ENCODE measurements at places on chromosomes 5 and 9.
A peak's percentile ranks its signal among the peaks of the same experiment; 100 is the strongest.

- no peak for DNase-seq
Measured at GRCh38 chr9:105144076-105144475, 100.4 kb upstream of the SLC44A1 start.

- no peak for DNase-seq
Measured at GRCh38 chr9:105269593-105269992, 25.1 kb downstream of the SLC44A1 start.

DNA sequence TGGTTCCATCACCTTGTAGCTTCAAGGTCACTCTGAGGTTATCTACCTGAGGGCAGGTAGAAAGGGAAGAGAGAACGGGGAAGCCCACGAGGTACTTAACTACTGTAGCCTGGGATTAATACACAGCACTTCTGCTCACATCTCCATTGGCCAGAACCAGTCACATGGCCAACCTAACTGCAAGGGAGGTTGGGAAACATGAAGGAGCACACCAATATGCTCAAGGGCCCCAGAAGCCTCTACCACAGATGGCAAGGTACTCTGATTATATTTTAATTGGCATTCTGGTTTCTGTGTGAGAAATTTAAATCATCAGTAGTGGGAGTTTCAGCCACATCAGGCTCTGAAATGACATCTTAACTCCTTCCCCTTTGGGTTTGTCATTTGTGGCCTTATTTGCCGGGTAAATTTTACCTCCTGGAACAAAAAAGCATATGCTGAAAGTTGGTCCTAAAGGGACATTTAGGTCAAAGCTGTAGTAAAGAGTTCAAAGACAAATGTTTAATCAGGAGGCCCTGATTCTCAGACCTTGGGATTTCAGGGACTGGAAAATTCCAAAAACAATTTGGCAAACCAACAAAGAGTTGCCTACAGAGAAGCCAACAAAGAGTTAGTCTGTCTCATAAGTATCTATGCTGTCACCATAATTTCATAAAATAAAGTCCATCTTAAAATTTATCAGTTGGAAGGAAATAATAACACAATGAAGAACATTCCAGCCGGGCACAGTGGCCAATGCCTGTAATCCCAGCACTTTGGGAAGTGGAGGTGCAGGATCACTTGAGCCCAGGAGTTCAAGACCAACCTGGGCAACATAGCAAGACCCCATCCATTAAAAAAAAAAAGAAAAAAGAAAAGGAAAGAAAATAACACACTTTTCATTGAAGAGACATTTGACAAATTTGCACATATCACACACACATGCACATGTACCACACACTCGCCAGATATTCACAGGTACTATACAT lies 13.8 kb upstream of the MVB12B start:
- DNase-seq: no peak

GRCh38 chr5:160534914-160535313 lies 113.3 kb downstream of the PTTG1 start:
- no peak for DNase-seq

DNA sequence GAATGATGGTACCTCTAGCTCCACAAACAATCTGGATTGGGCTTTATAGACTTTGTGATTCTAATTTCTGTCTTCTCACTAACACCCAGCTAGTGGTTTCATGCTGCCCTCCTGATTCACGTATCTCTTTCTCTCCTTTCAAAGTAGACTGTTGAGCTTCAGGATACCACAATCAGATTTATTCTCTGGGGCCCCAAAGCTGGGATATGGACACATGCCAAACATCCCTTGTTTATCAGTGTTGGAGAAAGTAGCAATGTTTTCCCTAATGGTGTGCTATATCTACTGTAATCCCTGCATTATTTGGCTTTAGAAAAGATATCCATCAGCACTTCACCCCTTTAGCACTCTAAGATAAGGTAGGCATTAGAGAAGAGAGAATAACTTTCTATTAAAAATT lies 361.0 kb downstream of the FGF10 start:
- no peak for DNase-seq

DNA sequence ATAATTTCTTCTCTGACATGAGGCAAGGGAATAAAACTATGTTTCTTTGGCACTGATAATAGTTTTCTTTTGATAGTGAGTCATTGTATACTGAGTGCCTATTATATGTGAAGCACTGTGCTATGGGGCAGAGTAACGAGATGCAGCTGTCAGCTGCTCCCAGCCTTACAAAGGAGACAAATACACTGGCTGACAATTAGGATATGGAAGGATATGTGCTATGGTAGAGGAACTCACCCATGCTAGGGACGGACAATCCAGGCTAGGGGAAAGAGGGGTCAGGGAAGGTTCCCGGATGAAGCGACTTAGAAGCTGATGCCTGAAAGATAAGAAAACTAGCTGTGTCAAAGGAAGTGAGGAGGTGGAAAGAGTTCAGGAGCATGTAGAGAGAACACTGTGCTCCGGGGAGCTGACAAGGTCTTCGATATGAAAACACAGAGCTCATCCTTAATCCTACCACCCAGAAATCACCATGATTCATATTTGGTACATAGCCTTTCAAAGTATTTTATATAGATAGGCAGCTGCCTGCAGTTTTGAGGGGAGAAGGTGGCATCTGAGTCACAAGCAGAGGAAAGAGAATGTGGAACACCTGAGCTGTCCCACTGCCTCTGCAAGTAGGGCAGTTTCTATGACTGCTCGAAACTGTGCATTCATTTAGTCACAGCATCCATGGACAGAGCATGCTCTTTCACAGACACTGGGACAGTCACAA lies 12.1 kb downstream of the BSPRY start:
- DNase-seq: no peak

GRCh38 chr5:155082401-155082800 lies 68.8 kb downstream of the KIF4B start:
- DNase-seq: no peak

- no peak for DNase-seq
Measured at GRCh38 chr9:114606597-114607207, 4.4 kb upstream of the TMEM268 start.

DNA sequence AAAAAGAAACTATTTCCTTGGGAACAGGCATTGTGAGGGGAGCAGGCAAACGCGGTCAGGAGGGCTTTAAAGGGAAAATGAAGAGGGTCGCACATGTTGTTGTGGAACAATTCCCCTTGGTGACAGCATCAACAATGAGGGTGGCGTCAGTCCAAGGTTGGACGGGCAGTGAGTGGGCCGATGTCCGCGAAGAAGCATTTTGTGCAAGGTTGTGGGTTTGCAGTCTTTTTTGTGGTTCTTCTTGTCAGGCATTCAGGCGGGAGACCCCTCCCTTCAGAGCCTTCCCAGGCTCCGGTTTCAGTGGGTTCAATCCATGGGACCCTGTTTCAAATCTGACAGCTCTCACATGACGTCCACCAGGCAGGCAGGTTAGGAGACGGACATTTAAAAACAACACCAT lies 11.1 kb upstream of the SLC6A19 start:
- DNase-seq: no peak

DNA sequence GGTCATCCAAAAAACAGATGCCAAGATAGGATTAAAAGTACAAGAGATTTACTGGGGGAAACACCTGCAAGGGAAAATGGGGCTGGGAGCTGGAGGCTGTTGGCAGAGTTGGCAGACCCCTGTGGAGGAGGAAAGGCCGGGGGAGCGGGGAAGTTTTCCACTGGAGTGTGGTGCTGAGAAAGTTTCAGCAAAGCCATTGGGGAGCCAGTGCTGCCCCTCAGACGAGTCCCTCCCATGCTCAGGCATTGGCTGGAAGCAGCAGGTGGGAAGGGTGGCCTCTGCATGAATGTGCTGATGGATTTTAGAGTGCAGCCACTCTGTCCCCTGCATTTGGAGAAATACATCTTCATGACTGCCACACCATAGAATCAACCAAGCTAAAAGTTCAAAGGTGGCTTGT lies 52.8 kb downstream of the TTC1 start:
- DNase-seq: no peak

GRCh38 chr5:139651043-139651834 lies 3.1 kb downstream of the CXXC5 start:
- DNase-seq: no peak

GRCh38 chr9:73643379-73644013 lies 491.8 kb downstream of the ANXA1 start:
- no peak for DNase-seq

DNA sequence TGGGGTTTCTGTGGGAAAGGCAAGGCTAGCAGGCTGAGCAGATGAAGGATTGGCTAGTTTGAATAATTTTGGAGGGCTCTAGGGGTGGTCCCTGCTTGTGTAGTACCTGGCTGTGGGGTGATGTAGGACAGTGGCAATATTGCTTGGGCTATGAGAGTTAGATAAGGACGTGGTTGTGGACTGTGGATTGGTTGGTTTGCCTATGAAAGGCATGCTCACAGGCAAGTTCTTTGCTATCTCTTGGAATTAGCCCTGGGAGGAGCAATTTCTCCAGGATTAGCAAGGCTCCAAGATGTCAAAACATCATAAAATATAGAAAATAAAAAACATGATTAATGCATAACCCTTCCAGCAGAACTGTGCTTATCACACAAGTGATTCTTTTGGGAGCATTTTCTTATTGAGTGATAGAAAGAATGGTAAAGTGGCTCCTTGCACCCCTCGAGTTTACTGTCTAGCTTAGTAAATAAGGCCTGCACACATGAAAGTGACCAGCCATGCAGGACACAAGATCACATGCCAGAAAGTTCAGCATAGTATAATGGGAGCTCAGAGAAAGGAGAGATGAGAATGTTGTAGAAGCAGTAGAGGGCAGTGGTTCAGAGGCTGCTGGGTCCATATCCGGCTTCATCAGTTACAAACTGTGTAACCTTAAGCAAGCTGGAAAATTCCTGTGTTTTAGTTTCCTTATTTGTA lies 13.8 kb downstream of the AOPEP start:
- no peak for DNase-seq

- DNase-seq: no peak
Measured at GRCh38 chr9:107648153-107648715, 158.7 kb upstream of the KLF4 start.

- no peak for DNase-seq
Measured at GRCh38 chr9:135222881-135223760, 135.7 kb downstream of the OLFM1 start.

DNA sequence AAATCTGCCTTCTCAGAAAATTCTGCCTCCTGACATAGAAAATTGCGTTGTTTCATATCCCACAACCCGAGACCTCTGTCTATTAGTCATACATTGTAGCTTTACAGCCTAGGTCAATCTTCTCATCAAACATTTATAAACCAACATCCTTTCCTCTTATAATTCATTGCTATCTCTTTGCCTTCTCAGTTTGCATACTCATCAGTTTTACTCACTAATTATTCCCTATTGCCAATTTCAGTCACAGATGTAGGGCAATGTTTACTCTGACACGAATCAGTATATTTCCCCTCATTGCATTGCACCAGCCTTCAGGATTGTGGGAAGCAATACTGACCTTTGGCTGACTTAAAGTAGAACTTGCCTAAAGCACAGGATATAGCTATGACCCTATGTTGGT lies 247.2 kb downstream of the CEMIP2 start:
- no peak for DNase-seq

GRCh38 chr9:94287877-94288513 lies 28.9 kb downstream of the ZNF169 start:
- no peak for DNase-seq

DNA sequence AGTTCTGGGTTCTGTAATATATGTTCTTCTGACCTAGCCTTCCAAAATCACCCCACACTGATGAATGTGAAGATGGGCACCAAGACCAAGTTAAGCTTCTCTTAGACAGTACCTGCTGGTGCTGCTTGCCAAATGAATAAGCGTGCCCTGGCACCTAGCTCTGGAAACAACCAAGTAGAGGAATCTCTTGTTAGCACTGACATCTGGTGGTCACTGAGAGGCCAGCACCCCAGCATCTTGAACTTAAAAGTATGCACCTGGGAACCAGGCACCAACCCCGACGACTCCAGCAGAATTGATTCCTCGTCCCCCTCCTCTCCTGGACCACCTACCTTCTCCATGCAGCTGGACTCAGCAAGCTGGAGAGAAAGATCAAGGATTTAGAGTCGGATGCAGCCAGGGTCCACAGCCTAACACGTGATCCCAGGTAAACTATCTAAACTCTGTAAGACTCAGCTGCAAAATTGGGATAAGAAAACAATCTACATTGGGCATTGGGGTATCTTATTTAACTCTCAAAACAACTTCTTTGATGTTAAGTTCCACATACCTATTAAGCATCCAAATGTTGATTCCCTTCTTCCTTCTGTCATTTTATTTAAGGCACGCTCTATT lies 89.8 kb downstream of the SLC1A3 start:
- peak; percentile 59 for DNase-seq

GRCh38 chr5:117454716-117455212 lies 880.1 kb upstream of the SEMA6A start:
- DNase-seq: peak; percentile 63

- DNase-seq: no peak
Measured at GRCh38 chr5:168598639-168599038, 19.5 kb upstream of the PANK3 start.

DNA sequence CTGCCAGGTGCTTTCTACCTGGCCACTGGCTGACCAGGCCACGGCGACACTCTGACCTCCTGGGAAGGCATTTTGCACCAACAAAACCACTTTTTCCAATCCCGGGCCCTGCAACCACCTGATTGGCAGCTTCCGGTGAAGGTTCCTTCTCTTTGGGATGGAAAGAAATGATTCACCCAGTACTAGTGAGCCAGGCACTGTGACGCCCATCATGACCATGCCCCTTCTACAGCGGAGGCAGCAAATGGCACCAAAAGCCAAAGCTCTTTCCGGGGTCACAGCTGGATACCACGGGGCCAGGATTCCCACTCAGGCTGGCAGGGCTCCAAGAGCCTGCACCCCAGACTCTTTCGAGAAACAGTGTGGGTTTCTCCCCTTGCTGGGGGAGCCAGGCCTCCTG lies 4.7 kb downstream of the NOTCH1 start:
- DNase-seq: no peak

- peak; percentile 50 for DNase-seq
Measured at GRCh38 chr5:34474573-34475021, 181.5 kb upstream of the RAI14 start.

- no peak for DNase-seq
Measured at GRCh38 chr9:90038763-90039162, 434.0 kb downstream of the GADD45G start.

- no peak for DNase-seq
Measured at GRCh38 chr5:138523406-138523805, 19.6 kb downstream of the ETF1 start.

DNA sequence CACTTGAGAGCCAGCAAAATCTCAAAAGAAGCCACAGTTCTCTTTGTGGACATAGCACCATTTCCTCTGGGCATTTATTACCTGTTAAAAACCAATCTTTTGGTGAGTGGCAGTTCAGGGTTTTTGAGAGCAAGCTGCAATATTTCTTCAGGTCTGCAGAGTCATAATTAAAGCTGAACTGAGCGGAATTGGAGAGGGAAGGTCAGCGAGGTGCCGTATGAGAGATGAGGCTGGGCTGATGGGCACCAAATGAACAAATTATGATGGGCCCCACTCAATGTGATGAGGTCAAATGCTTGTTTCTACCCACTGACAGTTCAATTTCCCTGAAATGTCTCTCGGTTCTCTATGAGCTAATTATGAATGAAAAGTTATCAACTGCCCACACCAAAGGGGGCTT lies 231.9 kb downstream of the AP3B1 start:
- no peak for DNase-seq

- DNase-seq: no peak
Measured at GRCh38 chr5:120396186-120396585, 67.9 kb upstream of the PRR16 start.

- DNase-seq: no peak
Measured at GRCh38 chr9:123550797-123551196, 194.8 kb downstream of the CRB2 start.
